Kidney (tissue), 22 donors: ENCODE measurements at places on chromosomes 11 and 22. TPM values are rescaled to one million over a fixed set of nuclear protein-coding genes. Genes with fewer than 3 reads are reported as not detected.
A peak's percentile ranks its signal among the peaks of the same experiment; 100 is the strongest.

DNA sequence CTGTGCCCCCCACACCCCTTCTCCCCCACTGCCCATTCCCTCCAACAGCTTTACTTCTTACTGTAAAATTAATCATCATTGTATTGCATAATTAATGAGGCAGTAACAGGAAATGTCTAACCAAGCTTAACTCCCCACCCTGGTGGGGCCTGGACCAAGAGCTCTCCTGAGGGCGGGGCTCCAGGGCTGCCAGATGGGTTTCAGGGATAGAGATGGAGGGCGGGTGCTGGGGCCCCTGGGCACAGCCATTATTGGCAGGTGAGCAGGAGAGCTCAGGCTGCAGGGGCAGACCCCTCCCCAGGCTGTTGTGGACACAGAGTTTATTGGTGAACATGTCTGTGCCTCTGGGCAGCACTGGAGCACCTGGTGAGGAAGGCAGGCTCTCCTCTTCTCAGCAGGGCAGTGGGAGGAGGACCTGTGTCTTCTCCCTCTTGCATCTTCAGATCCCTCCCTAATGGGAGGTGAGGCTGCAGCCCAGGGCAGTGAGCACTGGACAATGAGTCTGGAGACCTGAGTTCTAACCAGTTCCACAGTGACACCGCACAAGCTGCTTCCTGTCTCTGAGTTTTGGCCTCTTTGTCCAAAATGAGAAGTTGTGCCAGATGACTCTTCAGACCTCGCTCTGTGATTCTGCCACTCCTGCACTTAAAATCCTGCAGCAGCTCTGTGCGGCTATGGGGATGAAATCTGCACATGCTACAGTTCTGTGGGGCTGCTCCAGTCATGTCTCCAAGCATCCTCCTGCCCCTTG is 233.3 kb downstream of the CEP164 start:
- H3K27me3 ChIP-seq, result no peaks in the 10 kb centered on the region
- H3K27ac ChIP-seq, result no peak overlapping the region
- no peak overlapping the region for H3K4me3 ChIP-seq
- no peak for DNase-seq
- no peaks in the 10 kb centered on the region for H3K4me1 ChIP-seq

DNA sequence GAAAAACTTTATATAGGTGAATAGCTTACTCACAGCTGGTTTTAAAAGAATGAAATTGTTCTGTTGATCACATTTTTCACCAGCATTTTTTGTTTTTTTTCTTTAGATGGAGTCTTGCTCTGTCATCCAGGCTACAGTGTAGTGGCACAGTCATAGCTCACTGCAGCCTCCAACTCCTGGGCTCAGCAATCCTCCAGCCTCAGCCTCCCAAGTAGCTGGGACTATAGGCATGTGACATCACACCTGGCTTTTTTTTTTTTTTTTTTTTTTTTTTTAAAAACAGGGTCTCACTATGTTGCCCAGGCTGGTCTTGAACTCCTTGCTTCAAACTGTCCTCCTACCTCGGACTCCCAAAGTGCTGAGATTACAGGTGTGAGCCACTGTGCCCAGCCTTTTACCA is 3.6 kb downstream of the PACS1 start:
- no peaks in the 10 kb centered on the region for H3K27me3 ChIP-seq
- H3K4me3 ChIP-seq, result no peak overlapping the region
- DNase-seq, result no peak
- H3K27ac ChIP-seq, result no peak overlapping the region
- no peaks in the 10 kb centered on the region for H3K36me3 ChIP-seq
- peaks cover 12% of the 10 kb centered on the region for H3K4me1 ChIP-seq

DNA sequence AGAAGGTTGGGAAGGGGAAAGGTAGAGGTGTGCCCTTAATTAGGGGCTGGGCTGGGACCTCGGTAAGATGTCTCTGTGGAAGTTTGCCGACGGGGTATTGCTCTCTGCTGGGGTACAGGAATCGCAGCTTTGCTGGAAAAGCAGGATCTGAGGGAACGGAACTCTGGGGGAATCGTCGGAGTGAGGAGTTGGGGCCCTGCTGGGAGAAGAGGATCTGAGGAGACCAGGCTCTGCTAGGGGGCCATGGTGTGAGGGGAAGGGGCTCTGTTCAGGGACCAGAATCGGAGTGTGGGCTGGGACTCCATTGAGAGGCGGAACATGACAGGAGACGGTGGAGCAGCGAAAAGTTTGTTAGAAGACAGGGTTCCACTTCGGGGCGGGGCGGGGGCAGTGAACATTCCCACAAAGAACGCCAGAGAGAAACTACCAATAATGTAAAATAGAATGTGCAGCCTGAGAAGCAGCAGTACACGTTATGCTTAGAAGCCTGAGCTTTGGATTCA is 456 bp downstream of the AAMDC start:
- no peaks in the 10 kb centered on the region for H3K36me3 ChIP-seq
- peaks cover 9% of the 10 kb centered on the region for H3K4me1 ChIP-seq
- peak overlapping the region; percentile 20 for H3K27ac ChIP-seq
- H3K27me3 ChIP-seq, result no peaks in the 10 kb centered on the region
- H3K4me3 ChIP-seq, result peak overlapping the region; percentile 94
- DNase-seq, result peak; percentile 72

GRCh38 chr22:49425356-49425755 is 402.3 kb downstream of the BRD1 start:
- DNase-seq, result peak; percentile 50
- no peaks in the 10 kb centered on the region for H3K4me1 ChIP-seq
- H3K27ac ChIP-seq, result no peak overlapping the region
- H3K27me3 ChIP-seq, result no peaks in the 10 kb centered on the region
- no peak overlapping the region for H3K4me3 ChIP-seq

- H3K4me1 ChIP-seq, result no peaks in the 10 kb centered on the region
- H3K27me3 ChIP-seq, result peaks cover 2% of the 10 kb centered on the region
- no peak overlapping the region for H3K27ac ChIP-seq
Measured at GRCh38 chr22:45073064-45073463, 63.3 kb upstream of the PHF21B start.

- H3K36me3 ChIP-seq, result no peaks in the 10 kb centered on the region
- no peak overlapping the region for H3K27ac ChIP-seq
- H3K4me1 ChIP-seq, result no peaks in the 10 kb centered on the region
- H3K27me3 ChIP-seq, result no peaks in the 10 kb centered on the region
Measured at GRCh38 chr22:17381192-17381913, 12.1 kb downstream of the CECR2 start.

DNA sequence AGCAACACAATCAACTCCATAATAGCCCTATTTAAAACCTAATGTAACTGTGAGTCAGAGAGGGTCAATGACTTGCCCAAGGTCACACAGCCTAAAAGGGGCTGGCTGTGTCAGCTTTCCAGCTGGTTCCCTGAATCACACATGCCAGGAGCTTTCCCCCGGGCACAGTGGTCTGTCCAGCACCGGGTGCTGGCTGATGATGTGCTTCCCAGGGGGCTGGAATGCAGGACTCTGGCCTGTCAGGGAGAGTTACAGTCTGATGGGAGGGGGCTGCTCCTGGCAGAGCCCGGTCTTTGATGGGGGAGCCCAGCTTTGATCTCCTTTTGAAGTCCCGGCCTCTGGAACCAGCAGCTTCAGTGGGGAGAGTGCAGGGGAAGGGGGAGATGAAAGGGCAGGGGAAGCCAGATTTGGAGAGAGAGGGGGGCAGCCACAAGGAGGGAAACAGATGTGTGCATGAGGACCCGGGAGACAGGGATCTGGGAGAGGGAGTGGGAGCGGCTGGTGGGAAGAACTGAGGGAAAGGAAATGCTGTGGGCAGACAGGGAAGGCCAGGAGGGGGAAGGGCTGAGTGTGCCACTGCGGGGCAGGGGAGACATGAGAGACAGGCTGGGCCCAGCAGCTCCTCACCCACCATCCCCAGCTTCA is 102.7 kb downstream of the NECTIN1 start:
- H3K4me1 ChIP-seq, result no peaks in the 10 kb centered on the region
- H3K27ac ChIP-seq, result no peak overlapping the region
- H3K27me3 ChIP-seq, result no peaks in the 10 kb centered on the region
- no peak overlapping the region for H3K4me3 ChIP-seq
- no peak for DNase-seq

DNA sequence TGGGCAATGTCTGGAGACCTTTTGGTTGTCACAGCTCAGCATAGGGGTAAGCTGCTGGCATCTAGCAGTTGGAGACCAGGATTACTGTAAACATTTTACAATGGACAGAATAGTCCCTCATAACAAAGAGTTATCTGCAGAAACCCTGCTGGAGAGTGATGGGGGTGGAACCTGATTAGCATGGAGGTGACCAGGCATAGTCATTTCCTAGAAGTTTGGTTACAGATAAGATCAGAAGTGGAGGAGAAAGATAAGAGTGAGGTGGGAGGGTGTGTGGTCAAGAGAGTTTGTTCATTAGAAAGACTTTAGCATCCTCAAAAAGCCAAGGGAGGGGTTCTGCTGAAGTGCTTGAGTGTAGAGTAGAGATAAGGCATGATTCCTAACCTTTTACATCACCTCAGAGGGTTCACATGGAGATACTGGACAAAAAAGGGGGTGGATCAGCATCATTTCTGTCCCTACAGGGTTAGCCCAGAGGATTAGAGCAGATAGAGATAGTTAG is 38.8 kb downstream of the PRDM11 start:
- H3K4me3 ChIP-seq, result no peak overlapping the region
- H3K36me3 ChIP-seq, result peaks cover 13% of the 10 kb centered on the region
- no peak for DNase-seq
- no peaks in the 10 kb centered on the region for H3K27me3 ChIP-seq
- no peak overlapping the region for H3K27ac ChIP-seq

GRCh38 chr11:114279792-114280546 is 16.2 kb upstream of the NNMT start:
- DNase-seq, result no peak
- peaks cover 3% of the 10 kb centered on the region for H3K4me1 ChIP-seq
- H3K36me3 ChIP-seq, result no peaks in the 10 kb centered on the region
- H3K4me3 ChIP-seq, result no peak overlapping the region

DNA sequence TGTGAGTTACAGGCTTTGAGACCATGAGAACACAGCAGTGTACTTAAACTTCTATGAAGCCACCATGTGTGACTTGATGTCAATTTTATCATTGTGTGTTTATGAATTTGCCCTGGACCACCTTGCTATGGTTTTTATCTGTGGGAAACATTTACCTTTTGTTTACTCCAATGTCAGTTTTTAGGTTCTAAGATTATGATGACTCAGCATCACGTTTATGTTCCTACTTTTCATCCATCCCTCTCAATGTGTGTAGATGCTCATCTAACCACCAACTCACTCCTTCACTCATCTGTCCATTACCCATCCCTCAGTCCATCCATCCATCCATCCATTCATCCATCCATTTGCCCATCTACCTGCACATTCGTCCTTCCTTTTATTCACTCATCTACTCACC is 338.8 kb downstream of the MIAT start:
- no peaks in the 10 kb centered on the region for H3K27me3 ChIP-seq
- no peaks in the 10 kb centered on the region for H3K36me3 ChIP-seq
- no peaks in the 10 kb centered on the region for H3K4me1 ChIP-seq
- H3K27ac ChIP-seq, result no peak overlapping the region

SUSD2 gene
- polyA plus RNA-seq, result 25.2 TPM

ZMAT5 gene
- 47.7 TPM for polyA plus RNA-seq

OR4D11 gene
- not detected for polyA plus RNA-seq

ROM1 gene
- polyA plus RNA-seq, result 11.1 TPM

MMP12 gene
- not detected for polyA plus RNA-seq

OR8D4 gene
- polyA plus RNA-seq, result not detected

EFCAB6 gene
- 1.5 TPM for polyA plus RNA-seq

PLEKHA7 gene
- 24.4 TPM for polyA plus RNA-seq

SUN2 gene
- polyA plus RNA-seq, result 41.7 TPM

OR10AG1 gene
- not detected for polyA plus RNA-seq

FXYD2 gene
- 9,664 TPM for polyA plus RNA-seq

CYB5R2 gene
- polyA plus RNA-seq, result 8.2 TPM

MS4A3 gene
- not detected for polyA plus RNA-seq

HPX gene
- polyA plus RNA-seq, result 0.88 TPM
